Natural killer cell treated with Interleukin-12 subunit alpha and Interleukin-12 subunit beta and Interleukin-15 and Interleukin-18, amount 100 ng/mL, for 72 hours (primary cell): ENCODE measurements at places on chromosomes 4 and X. TPM values are rescaled to one million over a fixed set of nuclear protein-coding genes. Genes with fewer than 3 reads are reported as not detected.

- H3K4me1 ChIP-seq: peaks cover 49% of the 10 kb centered on the region
- H3K36me3 ChIP-seq: peaks cover 10% of the 10 kb centered on the region
- DNase-seq: no peak
- H3K4me3 ChIP-seq: peak overlapping the region; percentile 92
- no peaks in the 10 kb centered on the region for H3K27me3 ChIP-seq
Measured at GRCh38 chr4:38664706-38665401, 855 bp downstream of the KLF3 start.

GRCh38 chrX:17662391-17662790 is 74.9 kb upstream of the SCML1 start:
- no peaks in the 10 kb centered on the region for H3K4me1 ChIP-seq
- H3K27ac ChIP-seq: no peak overlapping the region
- H3K27me3 ChIP-seq: peaks cover 13% of the 10 kb centered on the region
- no peaks in the 10 kb centered on the region for H3K36me3 ChIP-seq

DNA sequence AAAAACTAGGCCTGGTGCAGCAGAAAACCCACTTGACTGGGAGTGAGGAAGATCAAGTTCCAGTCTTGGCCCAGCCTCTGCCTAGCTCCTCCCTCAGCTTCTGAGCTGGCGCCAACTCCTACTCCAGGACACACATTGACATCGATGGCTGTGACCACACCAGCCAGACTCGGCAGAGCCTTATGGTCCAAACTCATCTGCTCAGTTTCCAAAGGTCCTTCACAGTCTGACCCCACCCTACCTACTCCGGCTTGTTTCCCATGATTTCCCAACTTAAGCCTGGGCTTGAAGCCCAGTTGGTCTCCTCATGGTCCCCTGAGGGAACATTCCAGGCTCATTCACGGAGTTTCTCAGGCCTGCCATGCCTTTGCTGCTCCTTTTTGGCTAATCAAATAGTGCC is 10.1 kb downstream of the ELF4 start:
- H3K4me1 ChIP-seq: peaks cover 56% of the 10 kb centered on the region
- peak overlapping the region; percentile 89 for H3K27ac ChIP-seq
- no peaks in the 10 kb centered on the region for H3K27me3 ChIP-seq
- no peak for DNase-seq
- peaks cover 10% of the 10 kb centered on the region for H3K36me3 ChIP-seq

GRCh38 chr4:76714226-76714625 is 183.7 kb downstream of the SOWAHB start:
- no peak overlapping the region for H3K27ac ChIP-seq
- DNase-seq: no peak
- H3K36me3 ChIP-seq: no peaks in the 10 kb centered on the region

DNA sequence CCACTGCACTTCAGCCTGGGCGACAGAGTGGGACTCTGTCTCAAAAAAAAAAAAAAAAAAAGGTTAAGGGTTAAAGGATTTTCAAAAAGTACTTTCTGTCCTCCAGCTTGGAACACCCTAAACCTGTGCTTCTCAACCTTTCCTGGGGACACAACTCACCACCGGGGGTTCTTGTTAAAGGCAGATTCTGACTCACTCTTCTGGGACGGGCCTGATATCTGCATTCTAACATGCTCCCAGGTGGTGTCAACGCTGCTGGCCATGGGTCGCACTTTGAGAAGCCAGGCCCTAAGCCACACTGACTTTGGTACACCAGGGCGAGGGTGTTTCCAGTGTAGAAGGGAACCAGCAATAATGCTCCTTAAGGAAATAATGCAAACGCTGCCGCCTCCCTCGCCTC is 46.1 kb downstream of the AFAP1 start:
- H3K27ac ChIP-seq: no peak overlapping the region
- peaks cover 14% of the 10 kb centered on the region for H3K27me3 ChIP-seq
- peaks cover 4% of the 10 kb centered on the region for H3K4me1 ChIP-seq
- no peak for DNase-seq

- peak overlapping the region; percentile 72 for H3K4me3 ChIP-seq
- H3K4me1 ChIP-seq: peaks cover 16% of the 10 kb centered on the region
- peak overlapping the region; percentile 44 for H3K27ac ChIP-seq
- H3K27me3 ChIP-seq: peaks cover 66% of the 10 kb centered on the region
Measured at GRCh38 chr4:13527981-13528820, 16.1 kb downstream of the NKX3-2 start.

DNA sequence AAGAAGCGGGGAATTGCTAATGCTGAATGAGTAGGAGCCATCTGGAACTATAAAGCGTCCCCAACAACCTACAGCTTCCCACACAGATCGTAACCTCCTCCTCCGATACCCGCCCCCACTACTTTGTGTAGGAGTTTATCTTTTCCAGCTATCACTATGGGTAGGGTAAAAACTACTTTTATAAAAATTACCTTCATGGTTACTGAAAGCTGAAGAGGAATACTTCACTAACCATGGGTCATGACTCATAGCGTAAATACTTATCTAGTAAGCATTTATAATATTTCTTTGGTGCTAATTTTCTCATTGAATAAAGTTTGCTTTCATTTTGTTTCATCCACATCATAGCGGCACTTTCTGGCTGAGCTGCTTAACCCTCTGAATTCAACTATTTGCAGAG is 79.4 kb upstream of the TNIP3 start:
- H3K27me3 ChIP-seq: no peaks in the 10 kb centered on the region
- H3K4me1 ChIP-seq: peaks cover 11% of the 10 kb centered on the region
- no peak overlapping the region for H3K27ac ChIP-seq

DNA sequence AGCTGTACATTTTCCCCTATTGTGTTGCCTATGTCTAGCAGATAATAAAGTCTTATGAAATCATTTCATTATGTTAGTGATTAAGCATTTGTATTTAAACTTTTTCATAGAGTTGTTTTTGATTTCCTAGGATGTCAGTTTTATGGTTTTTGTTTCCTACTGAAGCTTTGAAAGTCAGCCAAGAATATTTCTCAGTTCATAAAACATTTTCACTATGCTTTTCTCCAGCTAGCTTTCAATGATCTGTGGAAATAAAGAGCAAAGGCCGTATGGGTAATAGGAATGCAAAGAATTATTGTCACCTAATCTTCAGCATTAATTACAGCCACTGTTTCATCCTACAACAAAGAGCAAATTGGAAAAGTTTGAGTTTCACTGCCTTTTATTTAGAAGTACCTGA is 145.7 kb upstream of the NUDT6 start:
- no peak overlapping the region for H3K4me3 ChIP-seq
- no peak overlapping the region for H3K27ac ChIP-seq
- no peaks in the 10 kb centered on the region for H3K27me3 ChIP-seq
- H3K36me3 ChIP-seq: no peaks in the 10 kb centered on the region
- DNase-seq: no peak

- DNase-seq: no peak
- H3K36me3 ChIP-seq: no peaks in the 10 kb centered on the region
- no peak overlapping the region for H3K4me3 ChIP-seq
- H3K27me3 ChIP-seq: no peaks in the 10 kb centered on the region
- no peaks in the 10 kb centered on the region for H3K4me1 ChIP-seq
- no peak overlapping the region for H3K27ac ChIP-seq
Measured at GRCh38 chrX:137749246-137749645, 183.3 kb downstream of the ZIC3 start.

DNA sequence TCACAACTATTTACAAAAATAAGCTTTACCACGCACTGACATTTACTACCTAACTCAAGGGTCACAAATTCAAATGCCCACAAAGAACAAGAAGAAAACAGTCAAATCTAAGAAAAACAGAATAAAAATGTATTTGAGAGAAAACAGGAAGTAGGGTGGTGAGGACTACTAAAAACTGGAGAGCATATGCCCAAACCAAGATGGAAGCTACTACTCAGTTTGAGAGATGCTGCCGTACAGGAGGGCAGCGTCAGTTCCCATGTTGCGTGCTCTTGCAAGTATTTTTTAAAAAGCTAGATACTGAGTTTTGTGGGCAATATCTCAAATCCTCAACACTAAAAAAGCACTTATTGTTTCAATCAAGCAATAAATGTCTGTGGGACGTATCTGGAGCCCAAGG is 16.2 kb downstream of the HNRNPD start:
- peaks cover 56% of the 10 kb centered on the region for H3K36me3 ChIP-seq
- no peaks in the 10 kb centered on the region for H3K27me3 ChIP-seq
- peaks cover 52% of the 10 kb centered on the region for H3K4me1 ChIP-seq
- peak overlapping the region; percentile 80 for H3K27ac ChIP-seq
- DNase-seq: no peak

DNA sequence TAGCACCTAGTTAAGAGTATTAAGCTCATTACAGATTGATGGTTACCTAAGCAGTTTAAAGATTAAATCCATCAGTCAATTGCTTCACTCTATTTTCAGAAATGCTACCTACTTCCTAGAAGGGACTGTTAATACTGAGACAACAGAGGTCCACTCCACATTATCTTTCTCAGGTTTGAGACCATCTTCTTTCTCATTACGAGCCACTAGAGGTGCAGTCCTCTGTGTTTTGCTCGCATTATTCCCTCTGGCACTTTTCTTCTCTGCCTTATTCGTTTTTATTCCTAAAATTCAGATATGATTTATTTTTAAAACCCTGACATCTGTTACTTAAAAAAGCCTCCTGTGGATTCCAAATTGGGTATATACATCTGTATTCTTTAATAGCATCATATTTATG is 459.1 kb downstream of the FSTL5 start:
- no peaks in the 10 kb centered on the region for H3K27me3 ChIP-seq
- no peak overlapping the region for H3K4me3 ChIP-seq
- no peak overlapping the region for H3K27ac ChIP-seq

- DNase-seq: no peak
- H3K4me3 ChIP-seq: no peak overlapping the region
- H3K4me1 ChIP-seq: no peaks in the 10 kb centered on the region
- no peaks in the 10 kb centered on the region for H3K27me3 ChIP-seq
- peaks cover 9% of the 10 kb centered on the region for H3K36me3 ChIP-seq
Measured at GRCh38 chr4:115688961-115689360, 575.5 kb upstream of the NDST4 start.

The LONRF3 gene
- total RNA-seq: 5.8 TPM

The GAGE12F gene
- not detected for total RNA-seq

The SOX3 gene
- total RNA-seq: not detected

The CT83 gene
- not detected for total RNA-seq
